ENCODE measurements at places on chromosomes 3 and 15.

DNA sequence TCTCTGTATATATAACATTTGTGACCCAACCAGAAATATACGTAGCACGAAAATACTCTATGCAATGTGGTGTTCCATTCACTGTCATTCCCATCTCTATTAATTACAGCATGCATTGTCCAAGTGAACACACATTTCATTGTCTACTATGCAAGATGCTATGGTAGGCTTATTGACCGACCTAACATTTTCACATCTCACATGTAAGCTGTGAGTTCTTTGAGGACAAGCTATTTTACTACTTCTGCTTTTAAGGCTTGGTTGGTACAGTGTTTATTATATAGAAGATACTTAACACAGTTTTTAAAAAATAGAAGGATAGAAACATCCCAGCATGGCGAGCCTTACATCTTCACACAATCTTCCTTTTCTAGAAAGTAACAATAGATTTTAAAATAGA lies 164.4 kb downstream of the KLHL25 start:
- no peak for DNase-seq

DNA sequence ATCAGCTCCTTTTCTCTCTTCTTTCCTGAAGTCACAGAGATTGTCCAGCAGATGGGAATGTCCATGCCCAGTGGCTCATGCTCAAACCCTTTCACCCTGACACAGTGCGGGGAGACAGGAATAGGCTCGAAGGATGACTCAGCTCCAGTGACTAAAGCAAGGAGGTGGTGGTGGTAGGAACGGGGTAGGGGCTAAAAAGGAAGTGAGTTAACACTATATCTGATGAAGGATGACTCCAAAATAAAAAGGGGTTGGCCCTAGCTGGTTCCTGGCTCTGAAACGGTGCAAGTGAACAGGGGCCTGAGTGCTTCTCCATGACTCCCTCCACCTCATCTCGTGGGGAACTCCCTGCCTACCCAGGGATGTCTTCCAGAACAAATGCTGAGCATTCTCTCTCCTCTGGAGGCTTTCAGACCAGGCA lies 167.4 kb upstream of the LPP start:
- DNase-seq = peak; percentile 78

DNA sequence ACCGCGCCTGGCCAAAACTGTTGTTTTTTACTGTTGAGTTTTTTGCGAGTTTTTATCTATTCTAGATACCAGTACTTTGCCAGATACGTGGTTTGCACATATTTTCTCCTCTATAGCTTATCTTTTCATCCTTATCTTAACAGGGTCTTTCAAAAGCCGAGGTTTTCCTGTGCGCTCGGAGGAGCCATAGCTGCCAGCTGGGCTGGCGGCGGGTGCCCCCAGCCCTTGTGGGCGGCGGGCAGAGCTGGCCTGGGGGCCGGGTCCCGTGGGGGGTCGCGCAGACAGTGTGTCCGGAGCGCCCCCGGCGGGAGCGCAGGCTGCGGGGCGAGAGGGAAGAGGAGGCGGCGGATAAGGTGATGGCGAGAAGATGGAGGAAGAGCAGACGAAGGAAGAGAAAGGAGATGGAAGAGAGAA lies 11.1 kb upstream of the EIF4A2 start:
- DNase-seq = no peak

- no peak for DNase-seq
Observed at GRCh38 chr3:11917051-11917450, 70.4 kb upstream of the TAMM41 start.

DNA sequence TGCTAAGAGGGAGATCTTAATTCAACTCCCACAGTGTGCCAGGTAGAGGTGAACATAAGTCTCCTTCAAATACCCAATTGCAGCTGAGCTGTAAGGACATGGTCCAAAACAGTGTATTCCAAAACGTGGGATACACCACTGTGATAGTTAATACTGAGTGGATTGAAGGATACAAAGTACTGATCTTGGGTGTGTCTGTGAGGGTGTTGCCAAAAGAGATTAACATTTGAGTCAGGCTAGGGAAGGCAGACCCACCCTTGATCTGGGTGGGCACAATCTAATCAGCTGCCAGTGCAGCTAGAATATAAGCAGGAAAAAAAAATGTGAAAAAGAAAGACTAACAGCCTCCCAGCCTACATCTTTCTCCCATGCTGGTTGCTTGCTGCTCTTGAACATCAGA lies 45.1 kb upstream of the PHLDB2 start:
- DNase-seq = no peak

- peak; percentile 76 for DNase-seq
Observed at GRCh38 chr15:64070965-64071851, 22.4 kb downstream of the CIAO2A start.

DNA sequence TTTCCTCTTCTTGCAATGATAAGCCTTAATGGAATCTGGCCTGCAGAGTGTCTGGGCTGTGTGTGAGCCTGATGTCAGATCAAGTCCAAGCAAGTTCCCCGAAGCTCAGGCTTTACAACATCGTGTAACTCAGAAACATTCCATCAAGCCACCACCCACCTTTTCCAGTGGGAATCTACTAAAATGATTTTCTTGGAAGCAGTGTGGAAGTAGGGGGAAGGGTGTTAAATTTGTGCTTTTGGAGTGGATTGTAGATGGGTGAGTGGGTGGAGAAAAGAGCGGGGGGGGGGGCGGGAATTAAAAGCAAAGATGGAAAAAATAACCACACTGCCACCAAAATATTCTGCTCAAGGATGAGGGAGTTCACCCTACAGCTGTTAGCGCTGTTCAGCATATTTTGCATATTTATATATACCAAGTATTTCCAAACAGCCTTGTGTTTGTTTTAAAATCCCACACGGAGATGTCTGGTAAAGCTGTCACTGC lies 53.6 kb downstream of the VGLL3 start:
- no peak for DNase-seq

DNA sequence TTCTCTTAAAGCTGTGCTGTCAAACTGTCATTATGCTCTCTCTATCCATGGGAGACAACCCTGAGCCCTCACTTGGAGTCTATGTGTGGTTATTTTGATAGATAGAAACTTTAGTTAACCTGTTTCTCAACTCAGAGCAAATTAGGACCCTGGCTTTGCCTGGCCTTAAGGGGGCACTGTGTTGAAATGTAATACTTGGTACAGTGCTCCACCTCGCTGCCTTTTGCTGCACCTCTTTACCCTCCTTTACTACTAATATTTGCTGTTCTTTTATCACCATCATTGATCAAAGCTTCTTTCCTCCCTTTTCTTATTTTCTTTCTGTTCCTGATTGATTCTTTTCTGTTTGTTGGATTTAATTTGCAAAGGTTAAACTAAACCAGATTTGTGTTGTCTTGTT lies 34.3 kb downstream of the STT3B start:
- DNase-seq = no peak

GRCh38 chr3:44969154-44969827 lies 6.7 kb downstream of the ZDHHC3 start:
- peak; percentile 51 for DNase-seq

DNA sequence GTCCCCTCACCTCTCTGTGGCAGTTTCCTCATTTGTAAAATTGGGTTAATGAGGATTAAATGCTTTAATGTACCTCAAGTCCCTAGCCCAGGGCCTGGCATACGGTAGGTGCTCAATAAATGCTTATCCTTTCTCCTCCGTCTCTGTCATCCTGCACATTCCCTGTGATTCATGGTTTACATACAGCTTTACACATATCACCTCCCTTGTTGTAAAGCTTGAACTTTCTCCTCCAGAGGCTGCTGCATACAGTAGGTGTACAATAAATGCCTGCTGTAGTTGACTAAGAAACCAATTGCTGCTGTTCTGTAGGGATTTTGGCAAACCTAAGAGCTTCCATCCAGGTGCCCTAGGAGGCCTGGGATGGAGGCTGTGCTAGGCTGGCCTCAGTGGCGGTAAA lies 1.5 kb upstream of the CSPG4 start:
- no peak for DNase-seq

- no peak for DNase-seq
Observed at GRCh38 chr3:61060411-61060861, 190.8 kb downstream of the FHIT start.

GRCh38 chr3:110456001-110456400 lies 615.6 kb upstream of the NECTIN3 start:
- no peak for DNase-seq

GRCh38 chr3:129116482-129116946 lies 5.1 kb downstream of the RAB43 start:
- DNase-seq = no peak

- DNase-seq = no peak
Observed at GRCh38 chr3:58572013-58572633, 5.1 kb downstream of the FAM107A start.

GRCh38 chr3:12294885-12295580 lies 6.2 kb downstream of the PPARG start:
- no peak for DNase-seq

GRCh38 chr15:95113041-95113440 lies 881.7 kb downstream of the MCTP2 start:
- no peak for DNase-seq

DNA sequence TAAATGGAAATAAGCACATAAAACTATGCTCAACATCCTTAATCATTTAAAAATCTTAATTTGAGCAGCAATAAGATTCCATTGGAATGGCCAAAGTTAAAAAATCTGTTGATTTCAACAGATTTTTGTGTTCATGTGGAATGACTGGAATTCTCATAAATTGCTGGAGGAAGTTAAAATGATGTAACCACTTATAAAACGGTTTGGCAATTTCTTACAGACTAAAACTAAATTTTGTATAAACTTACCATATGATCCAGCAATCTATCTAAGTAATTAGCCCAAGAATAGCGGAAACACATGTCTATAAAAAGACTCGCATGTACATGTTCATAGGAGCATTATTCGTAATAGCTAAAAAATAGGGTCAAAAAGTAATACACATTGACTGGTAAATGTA lies 1713.6 kb downstream of the SI start:
- DNase-seq = no peak

GRCh38 chr3:49017229-49017970 lies 980 bp downstream of the DALRD3 start:
- DNase-seq = no peak

- no peak for DNase-seq
Observed at GRCh38 chr15:63225381-63225780, 36.0 kb downstream of the RAB8B start.

GRCh38 chr3:57972531-57973111 lies 35.6 kb upstream of the FLNB start:
- no peak for DNase-seq

DNA sequence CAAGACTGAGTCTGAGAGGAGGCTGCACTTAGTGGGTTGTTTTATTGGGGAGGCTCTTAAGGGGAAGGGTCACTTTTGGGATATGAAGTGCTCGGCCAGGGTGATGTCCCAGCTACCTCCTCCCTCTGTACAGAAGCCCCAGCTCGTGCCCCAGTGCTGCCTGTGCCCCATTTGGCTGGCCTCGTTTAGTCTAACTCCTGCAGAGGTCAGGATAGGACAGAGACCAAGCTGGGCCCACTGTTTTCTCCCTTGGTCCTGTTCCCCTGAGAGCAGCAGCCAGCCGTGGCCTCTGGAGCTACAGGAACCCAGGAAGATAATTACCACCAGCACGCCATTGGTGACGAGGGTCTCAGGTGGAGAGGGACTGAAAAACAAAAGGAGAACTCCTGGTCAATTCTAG lies 18.5 kb downstream of the PLA2G4E start:
- no peak for DNase-seq

GRCh38 chr3:169952045-169952444 lies 14.6 kb upstream of the SEC62 start:
- peak; percentile 92 for DNase-seq

DNA sequence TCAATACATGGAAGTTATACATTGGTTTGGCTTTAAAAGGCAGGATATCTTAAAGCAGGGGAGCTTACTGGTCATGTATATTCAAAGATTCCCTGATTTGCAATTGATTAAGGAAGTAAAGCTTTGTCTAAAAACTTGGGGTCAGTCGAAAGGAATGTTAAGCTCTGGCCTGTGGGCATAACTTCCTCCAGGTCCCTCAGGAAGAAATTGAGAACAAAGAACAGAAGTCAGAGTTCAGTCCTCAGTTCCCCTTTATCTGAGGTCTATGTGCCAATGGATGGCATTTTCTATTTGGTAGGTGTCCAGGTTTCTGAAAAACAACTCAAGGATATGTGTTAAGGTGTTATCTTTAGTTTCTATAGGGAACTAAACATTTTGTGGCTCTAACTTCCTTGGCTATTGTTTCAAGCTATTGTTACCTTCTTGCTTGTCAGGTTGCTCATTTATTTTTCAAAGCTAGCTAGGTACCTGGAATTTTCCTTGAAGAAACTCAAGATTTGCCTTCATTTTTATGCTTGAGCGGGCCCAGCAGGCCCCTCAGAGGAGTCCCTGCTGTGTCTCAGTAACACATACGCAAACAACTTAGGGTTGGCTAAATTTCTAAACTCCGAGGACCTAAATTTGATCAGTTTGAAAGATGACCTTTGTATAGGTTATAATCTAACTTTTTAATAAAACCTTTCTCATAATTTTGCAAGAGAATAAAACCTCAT lies 135.0 kb upstream of the UBE2E2 start:
- DNase-seq = no peak

DNA sequence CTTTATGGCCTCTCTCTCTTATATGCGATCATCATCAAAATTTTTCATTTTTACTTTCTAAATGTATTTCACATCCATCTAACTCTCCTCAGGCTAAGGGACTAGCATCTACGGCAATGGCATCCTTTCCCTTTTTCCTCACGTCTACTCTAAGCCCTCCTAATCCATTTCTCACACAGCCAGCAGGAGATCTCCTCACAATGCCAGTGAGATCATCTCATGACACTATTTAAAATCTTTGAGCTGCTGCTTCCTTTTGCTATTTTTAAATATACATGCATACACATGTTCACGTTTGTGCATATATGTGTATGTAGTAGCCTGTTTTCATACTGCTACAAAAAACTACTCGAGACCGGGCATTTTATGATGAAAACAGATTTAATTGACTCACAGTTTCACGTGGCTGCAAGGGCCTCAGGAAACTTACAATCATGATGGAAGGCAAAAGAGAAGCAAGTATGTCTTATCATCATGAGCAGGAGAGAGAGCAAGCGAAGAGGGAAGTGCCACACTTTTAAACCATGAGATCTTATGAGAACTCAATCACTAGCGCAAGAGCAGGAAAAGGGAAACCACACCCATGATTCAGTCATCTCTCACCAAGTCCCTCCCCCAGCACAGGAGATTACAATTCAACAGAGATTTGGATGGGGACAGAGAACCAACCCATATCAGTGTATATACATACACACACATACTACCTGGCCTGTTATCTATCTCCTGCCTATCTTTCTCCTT lies 599.2 kb upstream of the ROBO1 start:
- no peak for DNase-seq

DNA sequence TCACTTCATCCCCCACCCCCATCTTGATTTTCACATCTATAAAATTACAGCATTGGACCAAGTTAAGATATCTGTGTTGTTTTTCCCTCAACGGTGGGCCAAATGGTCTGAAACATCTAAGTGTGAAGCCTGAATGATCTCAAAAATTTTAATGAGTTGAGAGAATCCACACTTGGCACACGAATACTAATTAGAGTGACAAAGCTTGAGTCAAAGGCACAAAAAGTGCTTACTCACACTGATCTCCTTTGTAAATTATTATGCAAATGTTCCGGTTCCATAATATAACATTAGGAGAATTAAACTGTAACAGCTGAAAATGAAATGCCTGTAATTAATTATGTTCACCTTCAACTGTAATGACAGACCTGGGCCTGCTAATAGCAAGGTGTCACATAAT lies 33.6 kb downstream of the GPR176 start:
- no peak for DNase-seq
